Muscle of back (tissue), 13 donors: ENCODE measurements at places on chromosomes 1 and 21. TPM values are rescaled to one million over a fixed set of nuclear protein-coding genes. Genes with fewer than 3 reads are reported as not detected.
A peak's percentile ranks its signal among the peaks of the same experiment; 100 is the strongest.

- DNase-seq, result peak; percentile 16
These were observed 23.7 kb downstream of the IRF2BP2 start for GRCh38 chr1:234586304-234586703.

DNA sequence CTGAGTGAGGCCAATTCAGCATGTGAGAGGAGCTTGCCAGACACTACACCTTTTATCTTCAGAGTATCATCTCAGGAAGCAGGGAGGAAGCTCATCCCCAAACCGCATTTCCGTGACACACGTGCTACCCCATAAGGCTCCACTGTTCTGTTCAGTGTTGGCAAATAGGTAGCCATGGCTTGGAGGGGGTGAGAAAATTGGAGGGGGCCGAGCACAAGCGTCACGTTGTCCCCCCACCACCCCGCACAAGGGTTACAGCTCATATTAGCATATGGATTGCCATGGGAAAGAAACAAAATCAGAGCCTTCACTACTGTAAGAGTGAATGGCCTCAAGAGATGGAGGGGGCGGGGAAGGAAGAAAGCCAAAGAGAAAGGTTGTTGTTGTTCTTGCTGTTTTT lies 46.7 kb downstream of the OLIG1 start:
- DNase-seq, result no peak

CFAP107 gene
- polyA plus RNA-seq, result 0.35 TPM

GRCh38 chr1:1432274-1432950 lies 3.1 kb upstream of the VWA1 start:
- peak; percentile 64 for DNase-seq

GRCh38 chr1:159009704-159010361 lies at the start of gene IFI16:
Gene IFI16 (plus strand): TSS chr1:159009907. CDS start chr1:159014681, 4,774 bp downstream.
- DNase-seq, result peak; percentile 83

DNA sequence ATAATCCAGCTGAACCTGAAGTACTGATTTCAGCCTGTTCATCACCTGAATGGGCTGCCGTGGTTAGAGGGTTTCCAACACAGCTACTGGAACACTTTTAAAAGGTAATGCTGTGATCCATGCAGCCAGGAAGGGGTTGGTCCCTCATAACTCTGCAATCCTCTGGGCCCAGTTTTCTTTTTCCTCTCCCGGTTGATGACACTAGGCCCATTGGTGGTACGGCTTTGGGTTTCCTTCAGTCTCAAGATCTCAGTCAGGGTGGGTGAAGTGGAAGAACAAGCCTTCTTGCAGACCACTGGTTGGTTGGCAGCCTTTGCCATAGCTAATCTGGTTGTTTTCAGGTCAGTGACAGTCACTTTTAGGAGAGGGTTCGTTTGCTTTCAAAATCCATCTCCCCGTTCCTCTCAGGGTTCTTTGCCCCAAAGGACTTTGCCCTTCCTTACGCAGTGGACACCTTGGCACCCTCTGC lies 502 bp upstream of the SLC35A3 start:
- DNase-seq, result no peak

LRRC53 gene
- polyA plus RNA-seq, result not detected

DNA sequence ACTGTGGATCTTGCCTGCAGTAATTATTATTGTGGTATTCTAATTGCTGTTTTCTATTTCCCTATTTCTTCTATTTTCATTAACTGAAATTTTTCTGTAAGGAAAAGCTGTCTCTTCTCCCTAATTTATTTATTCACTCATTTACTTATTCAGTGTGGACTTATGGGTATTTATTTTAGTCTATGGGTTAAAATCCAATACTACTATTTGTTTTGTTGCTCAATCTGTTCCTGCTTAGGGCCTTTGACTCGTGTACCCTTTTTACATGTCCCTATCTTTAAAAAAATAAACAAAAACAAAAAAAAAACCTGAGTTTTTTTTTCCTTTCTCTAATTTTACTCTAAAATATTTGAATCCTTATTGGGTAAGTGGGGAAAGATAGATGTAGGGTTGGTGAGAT lies 166.2 kb upstream of the IVNS1ABP start:
- DNase-seq, result no peak

DNA sequence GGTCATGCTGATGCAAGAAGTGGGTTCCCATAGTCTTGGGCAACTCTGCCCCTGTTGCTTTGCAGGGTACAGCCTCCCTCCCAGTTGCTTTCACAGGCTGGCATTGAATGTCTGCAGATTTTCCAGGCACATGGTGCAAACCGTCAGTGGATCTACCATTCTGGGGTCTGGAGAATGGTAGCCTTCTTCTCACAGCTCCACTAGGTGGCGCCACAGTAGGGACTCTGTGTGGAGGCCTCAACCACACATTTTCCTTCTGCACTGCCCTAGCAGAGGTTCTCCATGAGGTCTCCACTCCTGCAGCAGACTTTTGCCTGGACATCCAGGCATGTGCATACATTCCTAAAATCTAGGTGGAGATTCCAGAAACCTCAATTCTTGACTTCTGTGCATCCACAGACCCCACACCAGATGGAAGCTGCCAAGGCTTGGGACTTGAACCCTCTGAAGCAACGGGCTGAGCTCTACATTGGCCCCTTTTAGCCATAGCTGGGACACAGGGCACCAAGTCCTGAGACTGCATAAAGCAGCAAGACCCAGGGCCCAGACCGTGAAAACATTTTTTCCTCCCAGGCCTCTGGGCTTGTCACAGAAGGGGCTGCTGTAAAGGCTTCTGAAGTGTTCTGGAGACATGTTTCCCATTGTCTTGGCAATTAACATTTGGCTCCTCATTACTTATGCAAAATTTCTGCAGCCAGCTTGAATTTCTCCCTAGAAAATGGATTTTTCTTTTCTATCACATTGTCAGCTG lies 466.2 kb upstream of the PBX1 start:
- DNase-seq, result no peak

DNA sequence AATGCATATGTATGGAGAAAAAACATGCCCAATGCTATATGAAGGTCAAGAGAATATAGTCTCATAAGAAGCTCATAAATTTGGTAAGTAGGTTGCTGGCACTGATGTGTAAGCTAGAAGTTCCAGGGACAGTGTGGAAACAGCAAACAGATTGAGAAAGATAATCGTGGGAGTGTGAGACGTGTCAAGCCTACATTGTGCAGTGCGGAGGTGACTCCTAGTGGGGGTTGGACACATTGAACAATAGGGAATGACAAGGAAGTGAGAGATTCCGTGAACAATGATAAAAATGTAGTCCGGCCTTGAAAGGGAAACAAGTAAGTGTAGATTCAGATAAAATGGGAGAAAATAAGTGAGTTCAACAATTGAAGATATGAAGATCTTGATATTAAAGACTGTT lies 788.4 kb upstream of the PRMT6 start:
- DNase-seq, result no peak

ITLN1 gene
- not detected for polyA plus RNA-seq

KCTD3 gene
- polyA plus RNA-seq, result 57.2 TPM

DNA sequence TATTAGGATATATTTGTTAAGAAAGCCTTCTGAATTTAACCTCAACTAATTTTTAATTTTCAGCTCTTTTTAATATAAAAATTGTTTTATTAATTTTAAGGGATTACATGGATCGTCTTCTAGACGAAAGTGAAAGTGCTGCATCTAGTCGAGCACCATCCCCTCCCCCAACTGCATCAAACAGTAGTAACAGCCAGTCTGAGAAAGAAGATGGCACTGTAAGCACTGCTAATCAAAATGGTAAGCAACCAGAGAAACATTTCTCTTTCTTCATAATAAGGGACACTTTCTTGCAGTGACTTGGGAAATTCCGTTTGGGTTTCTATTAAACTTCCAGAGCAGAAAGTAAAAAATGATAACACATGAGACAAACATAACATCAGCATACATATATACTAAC lies 56.9 kb downstream of the MIER1 start:
- no peak for DNase-seq

FCRLB gene
- 0.42 TPM for polyA plus RNA-seq

CADM3 gene
- polyA plus RNA-seq, result 1.0 TPM

DNA sequence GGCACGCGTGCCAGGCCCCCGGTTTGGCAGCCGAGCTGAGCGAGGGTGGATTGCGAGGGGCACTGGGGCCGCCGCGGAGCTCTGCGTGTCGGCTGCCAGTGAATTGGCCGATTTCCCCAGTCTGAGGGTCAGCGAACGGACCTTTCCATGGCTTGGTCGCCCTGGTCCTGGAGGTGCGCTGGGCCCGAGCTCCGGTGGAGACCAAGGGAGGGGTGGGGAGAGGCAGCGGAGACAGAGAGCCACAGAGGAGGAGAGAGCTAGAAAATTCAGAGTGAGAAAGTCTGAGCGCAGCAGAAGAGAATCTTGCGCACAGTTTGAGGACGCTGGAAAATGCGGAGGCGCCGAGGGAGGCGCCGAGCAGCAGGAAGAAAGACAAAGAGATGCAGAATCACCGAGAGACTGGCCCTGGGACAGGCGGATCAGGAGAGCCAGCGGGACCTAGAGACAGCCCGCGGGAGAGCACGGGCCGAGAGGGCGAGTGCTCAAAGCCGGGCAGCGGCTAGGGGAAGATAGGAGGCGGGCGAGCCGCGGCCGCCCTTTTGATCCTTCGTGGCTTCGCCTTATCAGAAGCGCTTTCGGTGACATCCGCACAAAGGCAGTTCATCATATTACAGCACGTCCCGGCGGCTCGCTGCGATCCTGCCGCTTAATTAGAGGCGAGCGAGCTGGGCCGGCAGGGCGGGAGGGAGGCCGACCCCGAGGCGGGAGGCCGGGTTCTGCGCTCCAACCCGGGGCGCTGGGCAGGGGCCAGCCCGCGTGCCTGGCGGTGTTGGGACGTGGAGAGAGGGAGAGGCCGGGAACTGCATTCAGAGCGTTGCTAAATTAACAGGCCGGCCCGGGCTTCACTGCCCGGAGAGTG lies 12.7 kb downstream of the PAX7 start:
- DNase-seq, result no peak

DNA sequence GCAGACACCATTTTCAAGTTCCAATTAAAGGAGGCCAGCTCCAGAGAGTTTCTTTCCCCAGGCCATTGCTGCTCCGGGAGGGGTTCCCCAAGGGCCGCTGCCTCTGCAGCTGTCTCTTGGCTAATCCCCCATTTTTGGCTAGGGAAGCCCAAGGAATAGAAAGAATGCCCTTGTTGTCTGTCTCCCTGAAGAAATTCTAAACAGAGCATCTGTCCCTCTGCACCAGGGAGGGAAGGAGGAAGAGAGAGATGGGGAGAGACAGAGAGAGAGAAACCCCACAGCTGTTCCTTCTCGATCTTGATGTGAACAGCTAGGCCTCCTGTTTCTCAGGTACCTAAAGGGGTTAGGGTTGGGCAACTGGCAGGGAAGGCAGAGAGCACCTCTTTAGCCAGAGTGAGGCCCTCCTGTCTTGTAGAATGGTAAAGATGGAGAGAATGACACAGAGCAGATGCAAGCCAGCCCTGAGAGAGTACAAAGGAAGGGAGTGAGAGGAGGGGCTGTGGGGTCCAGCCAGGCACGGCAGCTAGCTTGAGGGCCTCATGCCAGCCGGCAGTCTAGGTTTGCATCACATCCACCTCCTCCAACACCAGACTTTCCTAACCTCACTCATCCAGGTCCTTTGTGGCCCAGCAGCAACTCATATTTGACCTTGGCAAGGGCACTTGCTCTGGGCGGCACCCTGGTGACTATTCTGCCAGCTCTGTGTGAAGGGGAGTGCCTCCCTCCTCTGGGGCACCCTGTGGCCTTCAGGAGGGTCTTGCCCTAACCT lies 13.1 kb downstream of the OPTC start:
- no peak for DNase-seq

HHIPL2 gene
- polyA plus RNA-seq, result 0.10 TPM

- DNase-seq, result no peak
These were observed 203.5 kb upstream of the ZNHIT6 start for GRCh38 chr1:85911742-85912141.

C1QB gene
- 17.1 TPM for polyA plus RNA-seq

DNA sequence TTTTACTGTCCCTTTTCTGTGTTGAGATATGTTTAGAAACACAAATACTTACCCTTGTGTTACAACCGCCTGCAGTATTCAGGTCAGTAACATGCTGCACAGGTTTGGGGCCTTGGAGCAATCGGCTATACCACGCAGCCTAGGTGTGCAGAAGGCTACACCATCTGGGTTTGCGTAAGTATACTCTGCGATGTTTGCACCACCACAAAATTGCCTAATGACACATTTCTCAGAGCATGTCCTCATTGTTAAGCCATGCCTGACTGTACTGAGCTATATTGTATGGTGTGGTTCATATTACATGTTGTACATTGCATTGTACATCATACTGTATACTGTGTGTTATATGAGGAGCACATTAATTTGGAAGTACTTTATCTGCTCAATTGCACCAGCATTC lies 247.4 kb downstream of the RHOU start:
- DNase-seq, result no peak

- DNase-seq, result no peak
These were observed 41.4 kb upstream of the TSPEAR start for GRCh38 chr21:44752671-44753235.

GRCh38 chr1:193241132-193241827 lies 54.9 kb upstream of the B3GALT2 start:
- no peak for DNase-seq

- no peak for DNase-seq
These were observed 52.8 kb upstream of the RPL11 start for GRCh38 chr1:23638786-23639241.

GRCh38 chr1:161266202-161266601 lies 7.7 kb downstream of the PCP4L1 start:
- DNase-seq, result no peak

- DNase-seq, result no peak
These were observed 86.8 kb downstream of the SPATA17 start for GRCh38 chr1:217717959-217718358.

DNA sequence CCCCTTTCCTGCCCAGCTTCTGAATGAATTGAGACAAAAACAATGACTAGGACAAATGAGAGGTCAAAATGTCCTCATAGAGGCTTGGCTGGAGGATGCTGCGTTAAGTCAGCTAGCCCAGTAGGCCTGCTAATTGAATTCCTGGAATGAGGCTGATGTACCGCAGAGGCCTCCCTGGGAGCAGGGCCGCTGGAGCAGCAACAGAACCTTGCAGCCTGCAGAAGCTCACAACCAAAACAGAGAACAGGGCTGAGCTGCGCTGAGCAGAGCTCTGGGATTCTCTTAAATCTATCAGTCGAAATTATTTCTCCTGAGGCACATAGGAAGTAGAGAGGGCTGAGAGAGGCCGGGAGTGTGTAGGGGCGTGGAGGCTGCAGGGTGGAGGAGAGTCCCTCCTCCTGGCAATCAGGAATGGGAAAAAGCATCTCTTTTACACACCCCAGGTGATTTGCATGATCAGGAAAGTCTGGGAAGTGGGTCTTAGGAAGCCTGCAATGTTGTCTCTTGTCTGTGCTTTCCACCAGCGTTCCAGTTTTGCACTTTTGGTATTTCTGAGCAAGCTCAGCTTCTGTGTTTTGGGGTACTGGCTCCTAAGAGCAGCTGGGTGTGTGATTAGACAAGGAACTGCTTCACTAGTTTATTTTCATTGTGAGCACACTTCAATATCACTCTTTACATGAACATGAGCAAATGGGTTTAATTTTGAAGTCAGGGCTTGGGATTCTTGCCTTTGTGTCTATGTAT lies 66.5 kb downstream of the RYR2 start:
- no peak for DNase-seq

GRCh38 chr1:178354816-178355215 lies 141.9 kb downstream of the CLEC20A start:
- DNase-seq, result no peak

S100A7A gene
- not detected for polyA plus RNA-seq

CHI3L1 gene
- polyA plus RNA-seq, result 0.65 TPM
